ENCODE measurements at places on chromosomes 1 and 21.
A peak's percentile ranks its signal among the peaks of the same experiment; 100 is the strongest.

GRCh38 chr1:222370913-222371675 lies 176.8 kb downstream of the HHIPL2 start:
- DNase-seq = no peak

DNA sequence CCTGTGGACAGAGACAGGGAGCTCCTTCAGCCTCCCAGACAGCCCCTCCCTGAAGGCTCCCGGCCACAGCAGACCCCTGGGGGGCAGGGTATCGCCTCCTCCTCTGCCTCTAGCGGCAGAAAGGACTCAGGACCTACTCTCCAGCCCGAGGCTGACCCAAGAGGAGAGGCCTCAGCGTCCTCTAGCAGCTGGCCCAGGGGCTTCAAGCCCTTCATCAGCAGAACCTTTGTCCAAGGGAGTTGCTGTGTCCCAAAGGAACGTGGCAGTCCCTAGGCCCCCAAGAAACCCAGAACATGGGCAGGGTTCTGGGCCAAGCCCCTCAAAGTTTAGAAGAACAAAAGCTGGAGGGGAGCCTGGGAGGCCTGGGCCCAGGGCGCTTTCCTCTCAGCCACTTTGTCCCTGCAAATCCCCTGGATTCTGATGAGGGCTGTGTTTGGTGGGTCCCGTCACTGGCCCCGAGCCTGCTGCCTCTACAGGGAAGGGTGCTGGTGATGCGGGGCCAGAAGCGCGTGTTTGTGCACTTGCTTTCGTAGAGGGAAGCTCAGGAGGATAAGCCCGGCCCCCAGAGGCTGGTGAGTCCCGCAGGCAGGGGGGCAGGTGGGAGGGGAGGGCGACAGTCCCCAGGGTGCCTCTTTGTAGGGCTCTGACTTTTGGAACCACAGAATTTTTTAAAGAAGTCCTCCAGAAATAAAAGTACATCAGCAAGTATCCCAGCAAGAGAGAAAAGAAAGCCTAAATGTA lies 13.3 kb downstream of the ITGB2 start:
- no peak for DNase-seq

- no peak for DNase-seq
Measured at GRCh38 chr1:58664881-58665280, 35.0 kb downstream of the MYSM1 start.

DNA sequence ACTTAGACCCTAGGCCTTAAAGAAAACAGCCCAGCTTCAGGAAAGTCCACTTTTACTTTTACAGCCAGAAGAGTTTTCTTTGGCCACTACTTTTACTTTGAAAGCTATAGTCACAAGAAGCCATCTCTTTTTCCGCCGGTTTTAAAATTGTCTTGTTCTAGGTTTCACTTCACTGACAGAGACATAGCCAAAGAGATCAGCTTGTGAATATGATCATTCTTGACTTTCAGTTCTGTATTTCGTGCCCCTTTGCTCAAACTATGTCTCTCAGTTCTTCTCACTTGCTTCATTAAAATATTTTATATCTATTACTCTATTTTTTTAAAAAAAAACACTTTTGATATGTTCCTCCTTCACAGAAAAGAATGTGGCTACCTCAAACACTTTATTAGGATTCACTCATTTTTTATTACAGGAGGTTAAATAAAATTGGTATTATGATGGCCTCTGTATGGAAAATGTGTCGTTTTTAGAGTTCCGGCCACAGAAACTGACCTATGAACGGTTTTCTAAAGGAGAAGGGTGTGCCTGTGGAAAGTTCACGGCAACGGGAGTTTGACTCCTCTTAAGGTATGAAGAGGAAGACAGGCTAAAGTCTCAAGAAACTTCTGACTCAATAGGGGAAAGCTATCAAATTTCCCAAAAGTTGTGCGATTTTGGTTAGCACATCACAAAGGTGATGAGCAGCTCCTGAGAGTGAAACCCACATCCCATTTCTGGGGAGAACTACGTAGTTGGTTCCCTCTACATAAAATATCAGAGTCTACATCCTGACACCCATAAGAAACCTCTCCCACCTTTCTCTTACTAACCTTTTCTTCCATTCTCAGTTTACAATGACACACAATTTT lies 1.2 kb downstream of the MCOLN2 start:
- no peak for DNase-seq

DNA sequence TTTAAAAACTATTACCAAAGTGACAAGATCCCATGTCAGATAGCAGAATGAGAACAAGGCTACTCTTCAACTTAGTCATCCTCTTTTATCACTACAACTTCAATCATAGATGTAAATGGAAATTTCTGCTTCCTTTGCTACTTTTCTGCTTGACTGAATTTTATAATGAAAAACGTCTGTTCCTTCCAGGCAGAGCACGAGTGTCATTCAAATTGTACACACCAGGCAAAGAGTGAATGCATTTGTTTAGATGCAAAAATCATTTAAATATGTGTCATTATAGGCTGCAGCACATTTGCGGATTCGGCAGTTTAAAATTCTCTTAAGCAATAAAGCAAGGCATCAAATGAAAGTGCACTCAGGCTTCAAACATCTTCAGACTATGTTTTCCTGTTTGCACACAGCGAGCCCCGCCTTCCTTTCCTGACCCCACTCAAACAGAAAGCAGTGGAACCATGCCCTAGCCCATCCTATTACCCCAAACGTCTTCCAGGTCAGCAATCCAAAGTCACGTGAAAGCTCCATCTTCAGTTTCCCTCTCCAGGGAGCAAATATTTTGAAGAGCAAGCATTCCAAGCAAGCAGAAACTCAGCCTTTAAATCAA lies 99.6 kb downstream of the APP start:
- peak; percentile 29 for DNase-seq

- no peak for DNase-seq
Measured at GRCh38 chr1:186845576-186846210, 16.9 kb downstream of the PLA2G4A start.

DNA sequence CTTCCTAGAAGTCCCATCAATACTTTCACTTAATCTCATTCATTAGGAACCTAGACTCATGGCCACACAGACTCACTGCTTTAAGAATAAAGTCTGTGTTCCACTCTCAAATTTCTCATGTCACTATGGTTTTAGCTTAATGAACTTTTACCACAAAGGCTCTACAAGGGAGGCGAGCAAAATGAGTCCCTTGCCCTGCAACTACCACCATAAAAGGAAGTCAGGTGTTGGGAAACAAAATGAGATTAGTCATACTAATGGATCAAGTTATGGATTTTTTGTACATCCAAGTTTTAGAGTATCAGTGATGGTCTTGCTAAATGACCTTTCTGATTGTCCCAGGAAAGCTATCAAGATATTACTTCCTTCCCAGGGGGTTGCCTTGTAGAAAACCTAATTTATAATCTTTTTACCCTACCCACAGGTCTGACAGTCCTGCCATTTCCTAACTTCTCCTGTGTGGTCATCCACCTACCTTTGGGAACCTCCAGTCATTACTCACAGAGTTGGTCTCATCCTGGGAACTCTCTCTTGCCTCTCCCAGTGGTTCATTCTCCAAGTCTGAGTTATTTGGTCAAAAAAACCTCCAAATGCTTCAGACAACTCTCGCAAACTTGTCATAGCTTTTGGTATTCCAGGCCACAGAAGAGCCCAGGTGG lies 51.8 kb upstream of the SLC16A1 start:
- DNase-seq = no peak

- DNase-seq = no peak
Measured at GRCh38 chr1:161738627-161739287, 10.8 kb upstream of the DUSP12 start.

- DNase-seq = no peak
Measured at GRCh38 chr1:8122477-8123407, 96.6 kb upstream of the ERRFI1 start.

- DNase-seq = peak; percentile 54
Measured at GRCh38 chr1:204989266-204990058, 53.5 kb upstream of the CNTN2 start.

GRCh38 chr1:82062206-82062605 lies 261.5 kb downstream of the ADGRL2 start:
- DNase-seq = no peak
